ENCODE measurements at places on chromosomes 4 and X.

DNA sequence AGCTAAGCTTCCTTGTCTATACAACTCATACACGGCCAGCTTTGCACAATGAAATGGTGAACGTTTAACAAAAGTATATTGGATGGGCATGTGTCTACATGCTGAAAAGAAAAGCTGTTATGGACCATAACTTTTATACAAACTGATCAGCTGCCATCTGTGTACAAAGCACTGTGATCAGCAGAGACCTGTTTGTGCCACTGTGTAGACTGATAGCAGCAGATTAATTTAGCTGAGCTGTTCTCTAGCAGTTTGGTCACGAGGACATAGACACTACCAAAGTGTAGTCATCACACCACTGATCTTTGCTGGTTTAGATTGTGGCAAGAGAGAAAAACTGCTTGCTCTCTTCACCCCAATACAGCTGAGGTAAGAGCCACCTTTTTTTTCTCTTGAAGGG lies 124.5 kb downstream of the RAPGEF2 start:
- no peak for DNase-seq

DNA sequence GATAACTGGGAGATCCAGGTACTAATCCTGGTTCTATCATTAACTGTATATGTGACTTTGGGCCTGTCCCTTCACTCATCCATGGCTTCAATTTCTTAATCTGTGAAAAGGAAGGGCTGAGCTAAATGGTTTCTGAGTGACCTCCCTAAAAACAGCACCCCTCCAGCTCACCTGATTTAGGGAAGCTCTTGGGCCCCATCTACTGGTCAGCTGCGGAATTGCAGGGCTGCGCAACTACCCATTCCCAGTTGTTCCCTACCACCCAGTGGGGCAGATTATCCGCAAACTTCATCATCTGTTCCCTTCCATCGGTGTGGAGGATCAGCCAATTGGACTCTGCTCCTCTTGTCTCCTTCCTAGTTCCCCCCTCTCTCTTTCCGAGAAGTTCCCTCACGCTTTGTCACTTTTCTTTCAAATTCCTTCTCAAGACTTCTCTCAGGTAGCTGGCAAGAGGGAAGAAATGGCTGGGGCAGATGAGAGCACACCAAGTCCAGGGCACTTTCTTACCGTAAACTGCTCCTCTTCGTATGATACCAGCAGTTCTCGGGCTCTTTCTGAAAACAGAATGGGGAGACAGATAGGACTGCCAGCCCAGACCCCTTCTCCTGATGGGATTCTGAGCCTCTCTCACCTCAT lies 5.8 kb downstream of the LAS1L start:
- DNase-seq = no peak

DNA sequence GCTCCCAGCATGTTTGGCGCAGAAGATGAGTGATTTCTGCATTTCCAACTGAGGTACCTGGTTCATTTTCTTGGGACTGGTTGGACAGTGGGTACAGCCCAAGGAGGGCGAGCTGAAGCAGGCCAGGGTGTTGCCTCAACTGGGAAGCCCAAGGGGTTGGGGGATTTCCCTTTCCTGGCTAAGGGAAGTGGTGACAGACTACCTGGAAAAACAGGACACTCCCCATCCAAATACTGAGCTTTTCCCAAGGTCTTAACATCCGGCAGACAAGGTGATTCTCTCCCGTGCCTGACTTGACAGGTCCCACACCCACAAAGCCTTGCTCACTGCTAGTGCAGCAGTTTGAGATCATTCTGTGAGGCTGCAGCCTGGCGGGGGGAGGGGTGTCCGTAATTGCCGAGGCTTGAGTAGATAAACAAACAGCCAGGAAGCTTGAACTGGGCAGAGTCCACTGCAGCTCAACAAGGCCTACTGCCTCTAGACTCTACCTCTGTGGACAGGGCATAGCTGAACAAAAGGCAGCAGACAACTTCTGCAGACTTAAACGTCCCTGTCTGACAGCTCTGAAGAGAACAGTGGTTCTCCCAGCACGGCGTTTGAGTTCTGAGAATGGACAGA lies 307.7 kb upstream of the ARSJ start:
- no peak for DNase-seq

DNA sequence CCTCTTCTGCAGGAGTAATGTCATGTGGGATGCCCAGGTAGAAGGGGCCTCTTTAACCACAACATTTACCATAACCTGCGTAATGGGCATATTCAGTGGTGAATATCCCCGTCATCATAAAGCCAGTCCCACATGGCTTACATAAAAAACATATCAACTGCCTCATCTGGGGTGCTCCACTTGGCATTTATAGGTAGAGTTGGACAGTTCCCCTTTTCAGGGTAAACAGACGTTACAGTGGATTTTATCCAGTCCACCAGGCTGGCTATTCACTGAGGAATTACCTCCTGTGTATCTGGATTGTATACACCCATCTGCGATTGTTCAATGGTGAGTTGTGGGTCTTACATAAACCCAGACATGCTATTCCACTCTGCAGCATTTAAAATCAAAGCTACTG lies 70.7 kb upstream of the ANKRD17 start:
- DNase-seq = no peak

- no peak for DNase-seq
Measured at GRCh38 chr4:82352825-82353366, 20.9 kb downstream of the HNRNPD start.

DNA sequence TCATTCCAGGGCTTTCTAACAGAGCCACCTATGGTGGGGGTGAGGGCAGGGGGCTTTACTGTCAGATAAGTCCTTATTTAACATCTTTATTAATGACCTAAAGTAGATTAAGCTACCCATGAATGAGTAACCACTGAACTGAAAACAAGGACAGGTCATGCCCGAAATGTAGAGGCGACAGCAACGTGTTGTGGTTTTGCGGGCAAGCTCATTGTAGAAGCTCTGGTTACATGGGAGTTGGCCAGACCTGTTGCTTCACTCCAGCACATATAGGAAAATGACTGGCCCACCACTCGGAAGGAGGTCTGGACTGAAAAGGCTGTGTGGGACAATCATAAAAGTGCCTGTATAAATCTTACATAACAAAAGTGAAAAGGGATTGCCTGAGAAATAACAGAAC lies 109.6 kb upstream of the NDP start:
- no peak for DNase-seq

DNA sequence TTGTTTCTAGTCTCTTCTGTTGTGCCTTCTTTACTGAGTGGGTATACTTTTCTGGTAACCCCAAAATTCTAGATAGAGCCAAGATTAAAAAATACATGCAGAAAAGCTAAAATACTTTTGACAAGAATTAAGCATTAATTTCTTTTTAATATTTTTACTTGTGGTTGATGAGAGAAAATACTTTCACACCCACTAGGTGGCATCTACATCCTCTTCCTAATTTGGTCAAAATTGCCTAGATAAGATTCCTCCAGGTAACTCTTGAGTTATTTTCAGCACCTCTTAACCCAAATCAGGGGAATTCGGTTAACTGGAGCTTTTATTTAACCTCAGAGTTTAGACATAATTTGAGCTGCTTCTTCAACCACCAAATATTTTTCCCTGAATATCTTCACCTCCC lies 28.4 kb upstream of the COX7B2 start:
- DNase-seq = no peak

GRCh38 chr4:13970349-13970748 lies 342.8 kb upstream of the BOD1L1 start:
- DNase-seq = no peak

GRCh38 chrX:154036513-154036912 lies 16.8 kb upstream of the IRAK1 start:
- DNase-seq = no peak

- DNase-seq = no peak
Measured at GRCh38 chr4:151854731-151855130, 93.9 kb upstream of the GATB start.

- no peak for DNase-seq
Measured at GRCh38 chr4:20251796-20252655, at the start of gene SLIT2. SLIT2 (plus strand) TSS chr4:20251905; CDS start chr4:20253816, 1,911 bp downstream.

All from vagina (tissue), 2 donors.